ENCODE measurements at places on chromosomes 1 and 21.

GRCh38 chr1:63873751-63874150 lies 99.9 kb downstream of the ROR1 start:
- peak; percentile 31 for DNase-seq

DNA sequence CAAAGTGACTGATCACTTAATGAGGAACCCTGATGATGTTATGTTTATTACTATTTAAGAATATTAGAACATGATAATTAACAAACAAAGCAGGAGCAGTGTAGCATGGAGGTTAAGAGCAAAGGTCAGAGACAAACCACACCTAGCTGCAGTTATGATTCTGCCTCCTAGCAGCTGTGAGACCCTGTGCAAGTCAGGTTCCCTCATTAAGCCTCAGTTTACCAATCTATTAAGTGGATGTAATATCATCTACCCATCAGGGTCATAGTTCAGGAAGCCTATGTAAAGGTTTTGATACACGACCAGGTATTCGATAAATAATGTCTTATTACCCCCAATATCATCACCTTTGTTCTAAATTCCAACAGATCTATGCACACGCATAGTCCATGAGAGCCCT lies 32.0 kb downstream of the DUSP10 start:
- no peak for DNase-seq

GRCh38 chr1:26887125-26887524 lies 3.0 kb downstream of the GPN2 start:
- DNase-seq = peak; percentile 24

DNA sequence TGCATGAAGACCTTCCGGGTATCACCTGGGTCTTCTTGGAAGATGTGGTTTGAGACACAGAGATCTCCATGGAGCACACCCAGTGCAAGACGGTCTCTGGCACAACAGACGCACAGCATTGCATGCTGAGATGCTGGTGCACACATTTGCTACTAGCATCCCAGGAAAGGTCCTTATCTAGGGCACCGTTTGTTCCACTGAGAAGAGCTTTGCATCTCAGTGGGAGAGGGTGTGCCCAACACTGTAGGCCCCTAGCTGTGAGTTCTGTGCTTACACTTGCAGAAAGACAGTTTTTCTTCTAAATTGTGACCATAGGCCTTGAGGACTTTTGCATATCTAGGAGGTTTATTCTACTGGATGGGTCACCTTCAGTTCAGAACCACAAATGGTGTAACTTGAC lies 554.1 kb downstream of the MATN1 start:
- DNase-seq = no peak

GRCh38 chr1:85708829-85709227 lies 595 bp upstream of the ZNHIT6 start:
- DNase-seq = no peak

All from fibroblast of skin of right biceps (primary cell).